ENCODE measurements at places on chromosomes 16 and 17.

DNA sequence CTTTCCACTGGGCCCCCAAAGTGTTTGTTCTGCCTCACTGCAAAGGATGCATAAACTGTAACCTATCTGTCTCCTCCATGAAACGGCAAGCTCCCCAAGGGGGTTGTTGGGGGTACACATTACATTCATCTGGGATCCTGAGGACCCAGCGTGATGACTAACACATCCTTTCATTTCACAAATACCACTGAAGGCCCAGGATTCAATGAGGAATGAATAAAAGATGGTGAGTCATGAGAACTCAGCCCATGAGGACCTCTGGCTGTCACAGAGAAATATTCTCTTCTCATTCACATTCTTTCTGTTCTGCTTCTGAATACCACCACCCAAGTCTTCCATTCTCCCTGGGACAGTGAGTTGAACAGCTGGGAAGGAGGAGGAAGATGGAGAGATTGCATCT, 149.8 kb downstream of the RBFOX3 start:
- DNase-seq = no peak

DNA sequence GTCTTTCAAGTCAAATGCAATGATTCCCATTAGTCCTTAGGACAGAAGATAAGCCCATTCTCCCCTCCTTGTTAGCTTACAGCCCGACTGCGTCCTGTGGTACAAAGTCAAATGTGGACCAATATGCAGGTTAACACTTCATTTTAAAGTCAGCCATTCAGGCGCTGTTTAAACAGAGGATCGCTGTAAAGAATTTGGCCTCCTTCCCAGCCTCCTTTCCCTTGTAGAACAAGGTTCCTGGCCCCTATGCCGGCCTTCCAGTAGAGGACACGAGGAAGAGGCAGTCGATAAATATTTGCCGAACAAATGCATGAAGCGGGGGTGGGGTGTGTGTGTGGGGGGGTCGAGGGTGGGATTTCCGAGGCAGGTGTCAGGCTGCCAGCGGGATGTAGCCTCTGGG, 4.3 kb downstream of the SDK2 start:
- no peak for DNase-seq

DNA sequence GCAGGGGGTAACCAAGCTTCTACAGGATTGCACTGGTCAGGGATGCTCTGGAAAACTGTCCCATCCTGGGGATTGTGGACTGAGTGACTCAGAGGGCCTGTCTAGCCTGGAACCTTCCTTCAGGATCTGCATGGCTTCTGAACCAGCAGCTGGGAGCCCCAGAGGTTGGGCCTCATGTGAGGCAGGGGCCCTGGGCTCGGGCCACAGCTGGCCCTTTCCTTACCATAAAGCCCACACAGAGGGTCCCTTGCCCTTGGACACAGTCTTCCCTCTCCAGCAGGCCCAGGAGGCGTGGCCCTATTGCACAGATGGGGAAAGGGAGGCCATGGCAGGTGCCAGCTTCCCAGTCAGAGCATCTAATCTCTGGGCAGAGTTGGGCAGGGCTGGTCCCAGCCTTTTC, 30.5 kb downstream of the ADCY7 start:
- no peak for DNase-seq

DNA sequence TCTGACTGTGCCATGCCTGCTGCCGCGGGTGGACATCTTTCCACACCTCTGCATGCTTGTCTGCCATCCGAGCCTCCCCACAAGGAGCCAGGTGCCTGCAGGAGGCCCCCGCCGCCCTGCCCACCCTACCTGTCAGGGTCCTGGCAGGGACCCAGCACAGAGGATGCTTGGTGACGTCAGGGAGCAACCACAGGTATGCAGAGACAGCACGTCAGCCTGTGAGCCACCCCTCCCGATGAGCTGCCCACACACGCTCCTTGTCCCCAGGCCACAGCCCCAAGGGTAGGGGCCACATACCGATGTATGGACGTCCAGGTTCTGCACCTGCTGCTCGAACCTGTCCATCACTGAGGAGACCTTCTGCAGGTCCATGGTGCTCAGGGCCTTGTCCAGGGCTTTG, 10.6 kb downstream of the CHMP1A start:
- DNase-seq = no peak

- no peak for DNase-seq
These were observed 30.3 kb upstream of the C16orf78 start for GRCh38 chr16:49343291-49343690.

- DNase-seq = no peak
These were observed 26.0 kb upstream of the B4GALNT2 start for GRCh38 chr17:49106321-49107210.

DNA sequence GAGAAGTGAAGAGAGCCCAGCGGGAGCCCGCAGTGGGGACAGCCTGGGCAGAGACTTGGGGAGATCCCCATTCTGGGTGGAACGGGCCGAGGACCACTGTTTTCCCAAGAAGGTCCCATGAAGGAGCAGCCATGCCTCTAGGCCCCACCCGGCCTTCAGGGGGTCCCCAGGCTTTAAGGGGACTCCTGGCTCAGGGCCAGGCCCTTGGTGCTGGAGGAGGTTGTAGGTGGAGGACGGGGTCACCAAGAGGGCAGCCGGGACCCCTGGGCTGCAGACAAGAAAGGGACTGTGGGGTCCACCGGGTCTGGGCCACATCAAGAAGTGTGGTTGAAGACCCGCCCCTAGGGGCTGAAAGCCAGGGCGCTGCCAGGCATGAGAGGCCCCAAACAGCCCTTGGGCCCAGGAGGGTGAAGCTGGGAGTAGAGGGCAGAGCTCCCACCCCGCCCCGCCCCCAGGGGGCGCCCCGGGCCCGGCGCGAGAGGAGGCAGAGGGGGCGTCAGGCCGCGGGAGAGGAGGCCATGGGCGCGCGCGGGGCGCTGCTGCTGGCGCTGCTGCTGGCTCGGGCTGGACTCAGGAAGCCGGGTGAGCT, at the start of gene PRSS21:
TSS of gene PRSS21 (plus strand) at position 487 of the 589 bp plus-strand sequence. CDS start at position 519, 32 bp downstream.
- DNase-seq = no peak

- DNase-seq = no peak
These were observed 1.6 kb upstream of the FOXL1 start for GRCh38 chr16:86576591-86577313.

DNA sequence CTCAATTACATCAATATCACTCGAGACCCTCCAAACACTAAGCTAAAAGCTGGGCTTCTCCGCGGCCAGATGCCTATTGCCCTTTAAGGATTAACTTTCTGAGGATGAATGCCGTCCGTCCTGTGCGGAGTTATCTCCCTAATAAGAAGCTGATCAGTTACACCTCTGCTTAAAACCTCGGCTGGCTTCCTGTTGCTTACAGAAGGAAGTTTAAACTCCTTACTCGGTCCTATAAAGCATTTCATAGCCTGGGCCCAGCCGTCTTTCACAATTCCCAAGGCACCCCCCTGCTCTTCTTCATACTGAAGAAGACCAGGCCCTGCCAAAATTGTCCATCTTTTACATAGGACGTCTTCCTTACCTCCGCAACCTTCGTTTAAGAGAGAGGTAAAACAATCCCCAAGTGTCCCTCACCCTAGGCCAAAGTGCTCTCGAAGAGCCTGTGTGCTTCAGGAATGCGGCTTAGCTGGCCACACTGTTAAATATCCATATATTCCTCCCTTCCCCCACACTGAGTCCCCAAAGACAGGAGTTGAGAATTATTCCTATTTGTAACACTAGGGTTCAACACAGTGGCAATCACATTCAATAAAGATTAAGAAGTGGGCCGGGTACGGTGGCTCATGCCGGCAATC, 112.6 kb upstream of the IRX5 start:
- no peak for DNase-seq

GRCh38 chr17:29581583-29582253, 7.7 kb downstream of the GIT1 start:
- no peak for DNase-seq

GRCh38 chr16:66800856-66801255, 528 bp downstream of the TERB1 start:
- DNase-seq = no peak

Measured in right renal pelvis (tissue), 4 donors.